ENCODE measurements at places on chromosomes 2 and 18.

DNA sequence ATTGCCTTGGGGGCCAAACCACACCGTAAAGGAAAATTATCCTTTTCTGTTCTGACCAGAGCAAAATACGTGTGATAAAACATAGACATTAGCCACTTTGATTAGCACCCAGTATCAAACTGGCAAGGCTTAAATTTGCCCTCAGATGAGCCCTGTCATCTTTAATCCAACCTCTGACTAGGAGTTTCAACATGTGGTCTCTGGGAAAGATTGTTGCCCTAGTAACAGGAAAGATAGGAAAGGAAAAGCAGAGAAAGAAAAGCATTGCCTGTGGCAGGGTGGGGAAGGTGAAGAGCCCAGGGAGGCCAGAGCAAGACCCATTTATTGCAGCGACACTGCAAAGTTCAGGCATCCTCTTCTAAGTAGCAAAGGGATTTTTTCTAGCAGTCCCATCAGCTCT is 181.5 kb upstream of the SCN7A start:
- no peak for DNase-seq

DNA sequence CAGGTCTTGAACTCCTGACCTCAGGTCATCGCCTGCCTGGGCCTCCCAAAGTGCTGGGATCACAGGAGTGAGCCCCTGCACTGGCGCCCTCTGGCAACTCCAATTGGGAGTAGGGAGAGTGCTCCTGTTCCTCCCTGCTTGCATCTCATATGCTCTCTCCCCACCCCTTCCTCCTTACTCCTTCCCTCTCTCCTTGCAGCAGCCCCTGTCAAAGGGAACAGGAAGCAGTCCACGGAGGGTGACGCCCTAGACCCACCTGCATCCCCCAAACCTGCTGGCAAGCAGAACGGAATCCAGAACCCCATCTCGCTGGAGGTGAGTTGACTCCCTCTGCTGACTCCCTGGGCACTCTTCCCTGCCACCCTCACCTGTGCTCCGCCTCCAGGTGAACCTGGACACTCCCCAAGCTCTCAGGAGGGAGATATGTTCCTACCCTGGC is 10.7 kb downstream of the ARID5A start:
- DNase-seq, result no peak

GRCh38 chr2:128868686-128869551 is 550.3 kb upstream of the HS6ST1 start:
- no peak for DNase-seq

GRCh38 chr2:101960819-101961337 is 30.9 kb upstream of the IL1R2 start:
- DNase-seq, result no peak

GRCh38 chr2:239881561-239882320 is 143.4 kb downstream of the NDUFA10 start:
- no peak for DNase-seq

DNA sequence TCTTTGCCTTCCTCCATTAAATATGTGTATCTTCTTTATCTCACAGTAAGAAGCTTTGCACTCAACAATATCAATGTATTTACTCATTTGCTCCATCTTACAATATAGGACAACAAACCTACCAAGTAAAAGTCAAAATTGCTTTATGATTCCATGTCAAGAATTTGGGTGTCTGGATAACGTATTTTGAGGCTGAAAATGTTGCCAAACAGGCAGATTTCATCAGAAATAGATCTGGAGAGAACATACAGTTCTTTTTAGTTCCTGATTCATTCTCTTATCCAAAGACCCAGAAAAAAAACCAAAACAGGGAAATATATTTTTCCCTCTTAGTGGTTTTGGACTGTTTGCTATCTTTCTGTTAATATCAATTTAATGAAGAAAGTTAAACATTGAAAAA is 621.1 kb downstream of the STK39 start:
- DNase-seq, result no peak

GRCh38 chr18:27008575-27008974 is 143.1 kb upstream of the AQP4 start:
- DNase-seq, result no peak

DNA sequence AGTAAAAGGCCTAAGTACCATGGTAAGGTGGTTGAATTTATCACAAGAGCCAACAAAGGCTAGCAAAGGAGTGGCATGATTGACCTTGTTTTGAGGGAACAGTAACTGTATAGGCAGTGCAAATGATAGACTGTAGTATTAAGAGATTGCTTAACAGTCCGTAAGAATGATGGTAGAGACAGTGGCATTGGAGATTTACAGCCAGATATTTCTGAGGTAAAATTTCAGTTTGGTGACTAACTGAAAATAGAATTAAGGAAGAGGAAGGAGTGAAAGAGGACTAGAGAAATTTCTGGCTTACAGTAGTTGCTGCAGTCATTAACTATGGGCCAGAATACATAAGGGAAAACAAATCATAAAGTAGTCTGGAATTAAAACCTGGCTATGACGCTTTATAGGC is 4.4 kb upstream of the BAZ2B start:
- DNase-seq, result no peak

DNA sequence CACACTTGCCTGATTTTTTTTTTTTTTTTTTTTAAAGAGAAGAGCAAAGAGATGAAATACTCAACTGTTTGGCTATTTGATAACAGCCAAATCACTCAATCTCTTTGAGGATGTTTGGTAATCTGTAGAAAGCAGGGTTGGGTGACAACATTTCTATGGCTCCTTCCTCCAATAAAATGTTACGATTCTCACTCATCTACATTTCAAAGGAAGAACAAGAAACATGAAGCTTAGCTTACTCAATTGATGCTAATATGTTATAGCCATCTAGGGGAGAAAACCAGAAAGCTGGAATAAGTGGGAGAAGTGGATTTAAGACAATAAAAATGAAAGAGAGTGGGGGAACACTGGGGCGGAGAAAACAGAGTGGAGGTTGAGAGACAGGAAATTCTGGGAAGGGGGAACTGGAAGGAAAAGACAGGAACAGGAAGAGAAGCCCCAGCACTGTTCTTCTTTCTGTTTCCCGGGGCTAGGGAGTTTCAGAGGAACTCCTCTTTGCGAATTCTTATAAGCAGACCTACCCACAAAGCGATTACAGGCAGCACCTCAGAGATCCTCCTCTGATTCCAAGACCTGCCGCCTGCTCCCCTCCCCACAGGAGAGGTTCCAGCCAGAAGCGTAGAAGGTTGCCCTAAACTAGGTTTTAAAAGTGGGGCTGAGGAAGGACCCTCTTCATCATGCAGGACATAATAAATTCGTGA is 13.3 kb downstream of the ST3GAL5 start:
- DNase-seq, result no peak

DNA sequence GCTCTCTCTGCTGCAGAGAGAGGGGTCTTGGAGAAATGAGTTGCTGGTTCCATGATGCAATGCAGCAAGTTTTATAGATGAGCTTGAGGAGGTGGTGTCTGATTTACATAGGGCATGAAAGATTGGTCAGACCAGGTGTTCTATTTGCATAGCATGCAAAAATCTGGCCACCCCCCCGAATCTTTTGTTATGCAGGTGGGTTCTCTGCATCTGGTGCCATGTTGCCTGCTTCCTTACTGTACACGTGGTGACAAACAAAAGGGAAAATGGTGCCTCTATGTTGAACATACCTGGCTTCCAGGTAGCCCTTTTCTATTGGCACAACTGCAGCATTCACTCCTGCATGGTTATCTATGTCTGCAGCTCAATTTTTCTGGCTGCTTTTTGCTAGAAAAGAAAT is 169.4 kb downstream of the GALNT1 start:
- no peak for DNase-seq

DNA sequence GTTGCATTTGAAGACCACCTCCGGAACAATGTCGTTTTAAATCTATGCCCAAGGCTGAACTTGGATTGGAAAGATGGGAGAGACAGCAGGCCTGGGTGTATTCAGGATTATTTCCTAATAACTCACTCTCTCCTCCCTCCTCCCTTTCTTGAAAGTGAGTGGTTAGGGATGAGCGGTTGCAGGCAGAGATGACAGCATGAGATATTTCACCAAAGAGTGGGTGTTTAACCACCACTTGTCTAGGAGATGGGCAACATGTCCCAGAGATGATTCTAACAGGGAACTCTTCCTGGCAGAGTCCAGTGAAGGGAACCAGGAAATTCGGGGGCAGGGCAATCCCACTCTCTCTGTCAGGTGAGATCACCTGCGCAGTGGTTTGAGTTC is 123.2 kb downstream of the KCTD1 start:
- DNase-seq, result no peak

DNA sequence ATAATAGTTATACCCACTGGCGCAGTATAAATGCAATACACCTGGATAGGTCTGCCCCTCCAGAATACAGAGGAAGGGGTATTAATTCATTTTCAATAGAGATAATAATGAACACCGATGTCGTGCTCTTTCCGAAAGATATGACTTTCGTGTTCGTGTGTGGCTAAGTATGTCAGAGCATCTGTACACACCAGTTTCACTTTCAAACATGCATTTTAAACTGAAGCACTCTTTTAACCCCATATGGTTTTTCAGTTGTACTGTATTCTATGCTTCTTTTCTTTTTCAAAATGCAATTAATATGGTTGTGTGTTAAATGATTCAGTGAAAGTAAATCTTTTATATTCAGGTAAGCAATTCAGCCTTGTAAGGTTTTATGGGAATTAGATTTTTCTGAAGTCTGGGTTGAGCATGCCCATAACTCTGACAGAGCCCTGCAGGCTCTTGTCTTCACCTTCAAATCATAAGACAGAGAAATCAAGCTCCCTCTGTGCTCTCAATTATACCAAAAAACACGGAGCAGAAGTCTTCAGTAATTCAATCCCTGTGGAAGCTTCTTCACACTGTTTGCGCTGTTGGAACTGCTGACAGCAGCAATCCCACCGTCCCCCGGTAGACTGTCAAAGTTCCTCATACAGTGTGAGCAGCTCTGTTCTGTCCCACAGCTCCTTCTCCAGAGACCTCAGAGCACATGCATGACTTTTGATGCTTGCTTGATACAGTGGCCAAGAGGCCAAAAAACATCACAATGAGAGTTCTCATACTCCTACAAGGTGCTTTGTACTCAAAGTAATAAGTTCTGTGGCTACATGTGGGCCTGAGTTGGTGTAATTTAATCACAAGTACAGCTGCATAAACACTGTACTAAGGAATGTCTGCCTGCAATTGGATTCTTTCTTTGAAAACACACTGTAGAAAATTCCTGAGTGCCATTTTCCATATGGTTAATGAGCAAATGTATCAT is 186.8 kb downstream of the ZNF521 start:
- DNase-seq, result no peak

- no peak for DNase-seq
Measured at GRCh38 chr2:159516241-159516758, 100.0 kb downstream of the BAZ2B start.

- DNase-seq, result no peak
Measured at GRCh38 chr2:97723156-97724072, 10.0 kb downstream of the ZAP70 start.

DNA sequence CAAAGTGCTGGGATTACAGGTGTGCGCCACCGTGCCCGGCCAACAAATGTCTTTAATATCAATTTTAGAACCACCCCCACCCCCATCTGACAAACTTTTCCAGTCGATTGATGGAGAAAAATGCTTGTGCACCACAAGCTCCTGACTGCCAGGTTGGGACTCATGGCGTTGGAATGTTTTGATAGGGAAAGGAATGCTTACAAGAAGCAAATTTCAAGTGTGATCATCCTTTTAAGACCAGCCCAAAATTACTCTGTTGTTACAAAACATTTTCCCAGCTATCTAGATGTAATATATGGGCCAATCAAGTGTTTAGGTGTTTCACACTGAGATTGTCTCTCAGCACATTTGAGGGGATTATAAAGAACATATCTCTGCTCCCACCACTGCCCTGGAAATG is 45.2 kb downstream of the UBXN4 start:
- DNase-seq, result no peak

- DNase-seq, result no peak
Measured at GRCh38 chr2:48888066-48888465, 132.5 kb upstream of the LHCGR start.

GRCh38 chr2:217434180-217434975 is 568.4 kb downstream of the TNS1 start:
- DNase-seq, result peak; percentile 69

DNA sequence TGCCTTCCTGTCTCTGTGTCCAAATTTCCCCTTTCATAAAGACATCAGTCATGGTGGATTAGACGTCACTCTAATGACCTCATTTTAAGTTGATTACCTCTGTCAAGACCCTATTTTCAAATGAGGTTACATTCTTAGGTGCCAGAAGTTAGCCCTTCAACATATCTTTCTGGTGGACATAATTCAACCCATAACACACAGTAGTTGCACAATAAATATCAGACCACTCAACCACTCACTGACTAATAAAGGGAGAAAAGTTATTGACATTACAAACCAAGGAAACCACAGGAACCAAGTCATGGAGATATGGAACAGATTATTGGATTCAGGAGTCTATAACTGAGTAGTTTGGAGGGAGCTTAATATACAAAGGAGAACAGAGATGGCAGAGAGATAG is 377.4 kb upstream of the ACVR2A start:
- DNase-seq, result no peak

- no peak for DNase-seq
Measured at GRCh38 chr18:9701609-9702349, 6.3 kb upstream of the RAB31 start.

- no peak for DNase-seq
Measured at GRCh38 chr2:98923244-98923940, 12.6 kb downstream of the CRACDL start.

GRCh38 chr2:85930129-85931124 is 41.6 kb upstream of the ST3GAL5 start:
- DNase-seq, result no peak

DNA sequence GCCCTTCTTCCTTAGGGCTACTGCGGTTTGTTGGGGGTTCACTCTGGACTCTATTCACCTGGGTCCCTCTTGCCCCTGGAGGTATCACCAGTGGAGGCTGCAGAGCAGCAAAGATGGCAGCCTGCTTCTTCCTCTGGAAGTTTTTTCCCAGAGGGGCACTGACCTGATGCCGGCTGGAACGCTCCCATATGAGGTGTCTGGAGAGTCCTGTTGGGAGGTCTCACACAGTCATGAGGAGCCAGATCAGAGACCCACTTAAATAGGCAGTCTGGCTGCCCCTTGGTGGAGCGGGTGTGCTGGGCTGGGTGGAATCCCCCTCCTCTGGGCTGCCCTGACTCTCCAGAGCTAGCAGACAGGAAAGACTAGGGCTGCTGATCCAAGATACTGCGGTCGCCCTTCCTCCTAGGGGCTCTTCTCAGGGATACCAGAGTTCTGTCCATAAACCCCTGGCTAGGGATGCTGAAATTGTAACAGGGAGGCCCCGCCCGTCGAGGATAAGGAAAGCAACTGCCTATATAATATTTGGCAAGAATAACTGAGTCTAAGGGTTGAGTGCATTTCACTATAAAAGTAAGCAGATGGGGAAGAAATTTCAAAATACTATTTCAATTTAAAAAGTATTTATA is 140.7 kb downstream of the NOL4 start:
- DNase-seq, result no peak

GRCh38 chr2:51673628-51674027 is 641.7 kb upstream of the NRXN1 start:
- DNase-seq, result no peak

DNA sequence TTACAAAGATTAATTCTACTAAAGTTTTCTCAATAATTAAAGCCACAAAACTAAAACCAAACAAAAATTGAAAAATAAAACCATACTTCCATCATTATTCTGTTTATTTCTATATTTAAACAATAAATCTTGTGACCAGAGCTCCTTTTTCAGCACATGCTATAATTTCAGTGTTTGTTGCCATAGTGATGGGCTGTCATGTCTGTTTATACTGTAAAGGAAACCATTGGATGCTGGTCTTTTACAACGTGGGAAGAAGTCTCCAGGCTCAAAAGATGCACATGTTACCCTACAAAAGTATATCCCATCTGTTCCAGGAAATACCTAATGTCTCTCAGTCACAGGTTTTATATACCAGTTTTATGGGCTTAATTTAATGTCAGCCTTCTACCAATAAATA is 100.1 kb upstream of the MC2R start:
- DNase-seq, result no peak

GRCh38 chr18:36534154-36534688 is 236.7 kb downstream of the FHOD3 start:
- DNase-seq, result no peak
